ENCODE measurements at places on chromosomes 11 and 22.

DNA sequence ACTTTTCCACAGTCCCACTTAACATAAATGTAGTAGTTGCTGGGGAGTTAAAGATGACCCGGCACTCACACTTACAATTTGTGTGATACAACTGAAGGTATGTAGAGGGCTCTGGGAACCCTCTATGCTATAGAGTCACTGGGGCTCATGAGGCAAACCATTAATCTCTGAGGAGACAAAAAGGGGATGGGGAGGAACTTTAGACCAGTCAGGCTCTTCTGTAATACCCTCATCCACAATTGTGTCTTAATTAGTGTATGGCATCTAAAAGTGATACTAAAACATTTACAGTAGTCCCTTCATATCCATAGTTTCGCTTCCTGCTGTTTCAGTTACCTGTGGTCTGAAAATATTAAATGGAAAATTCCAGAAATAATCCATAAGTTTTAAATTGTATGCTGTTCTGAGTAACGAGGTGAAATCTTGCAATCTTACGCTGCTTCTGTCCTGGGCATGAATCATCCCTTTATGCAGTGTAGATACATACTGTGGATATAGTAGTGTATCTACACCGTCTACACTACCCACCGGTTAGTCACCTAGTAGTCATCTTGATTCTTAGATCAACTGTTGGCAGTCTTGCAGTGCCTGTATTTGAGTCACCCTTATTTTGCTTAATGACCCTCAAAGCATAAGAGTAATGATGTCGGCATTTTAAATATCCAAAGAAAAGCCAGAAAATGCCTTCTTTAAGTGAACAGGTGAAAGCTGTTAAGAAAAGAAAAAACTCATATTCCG lies 12.2 kb downstream of the CBL start:
- no peak for DNase-seq

DNA sequence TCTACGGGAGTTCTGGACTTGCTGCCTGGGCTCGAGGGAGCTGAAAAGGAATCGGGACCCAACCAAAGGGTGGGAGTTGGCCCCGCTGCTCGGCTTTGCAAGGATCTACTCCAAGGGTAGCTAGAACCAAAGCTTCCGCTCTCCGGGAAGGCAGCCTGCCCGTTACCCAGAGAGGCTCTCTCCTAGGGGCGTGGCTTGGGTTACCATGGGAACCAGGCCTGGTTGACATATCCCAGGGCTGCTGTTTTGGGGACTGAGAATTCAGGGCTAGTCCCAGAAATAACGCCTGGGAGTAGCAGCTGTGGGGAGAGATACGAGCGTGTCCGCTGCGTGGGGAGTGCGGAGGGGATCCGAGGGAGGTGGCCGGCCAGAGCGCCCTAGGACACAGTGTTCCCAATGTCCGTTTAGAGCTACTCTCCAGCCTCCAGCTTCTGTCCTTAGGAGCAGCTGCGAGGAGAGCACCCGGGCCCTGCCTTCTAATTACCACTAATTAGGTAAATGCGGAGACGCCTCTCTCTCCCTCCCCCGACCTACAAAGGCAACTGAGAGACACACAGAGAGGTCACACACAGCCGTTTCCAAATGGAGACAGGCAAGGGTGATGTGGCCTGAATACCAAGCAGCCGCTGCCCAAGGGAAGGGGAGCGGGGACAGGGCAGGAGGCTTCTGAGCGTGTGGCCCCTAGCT lies 141.6 kb upstream of the CADM1 start:
- DNase-seq, result no peak

DNA sequence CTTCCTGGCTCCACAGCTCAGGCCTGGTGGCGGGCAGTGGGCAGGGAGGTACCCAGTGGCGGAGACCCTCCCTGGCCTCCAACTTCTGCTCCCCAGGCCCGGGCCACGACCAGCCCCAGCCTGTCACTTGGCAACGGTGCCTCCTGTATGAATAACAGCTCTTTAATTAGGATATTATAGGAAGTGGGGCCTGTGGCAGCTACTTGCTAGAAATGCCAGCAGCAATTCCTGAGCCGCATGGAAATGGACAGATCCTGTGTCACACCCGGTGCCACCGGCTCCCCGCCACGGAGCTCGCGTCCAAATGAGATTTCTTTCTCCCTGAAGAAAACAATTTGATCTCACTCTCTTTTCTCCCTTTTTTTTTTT lies 104.5 kb downstream of the CHST1 start:
- no peak for DNase-seq

- DNase-seq, result no peak
These were observed 42.1 kb downstream of the PAMR1 start for GRCh38 chr11:35483131-35483820.

DNA sequence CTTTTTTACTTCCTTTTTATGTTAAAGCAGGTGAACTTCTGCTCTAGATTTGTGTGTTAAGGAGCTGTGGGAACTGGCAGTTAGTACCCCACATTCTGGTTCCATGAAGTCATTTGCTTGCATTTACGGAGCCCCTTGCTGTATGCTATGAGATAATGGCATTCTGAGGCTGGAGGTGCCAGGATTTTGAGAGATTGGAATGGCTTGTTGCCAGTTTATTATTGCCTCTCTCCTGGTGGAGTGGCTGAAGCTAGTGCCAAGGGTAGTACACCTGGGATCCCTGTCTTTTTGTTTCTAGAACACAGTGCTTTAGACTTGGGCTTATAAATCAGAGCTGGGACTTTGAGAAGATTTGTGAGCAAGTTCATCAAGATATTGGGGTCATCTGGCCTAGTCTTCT lies 73.8 kb downstream of the STIM1 start:
- DNase-seq, result no peak

DNA sequence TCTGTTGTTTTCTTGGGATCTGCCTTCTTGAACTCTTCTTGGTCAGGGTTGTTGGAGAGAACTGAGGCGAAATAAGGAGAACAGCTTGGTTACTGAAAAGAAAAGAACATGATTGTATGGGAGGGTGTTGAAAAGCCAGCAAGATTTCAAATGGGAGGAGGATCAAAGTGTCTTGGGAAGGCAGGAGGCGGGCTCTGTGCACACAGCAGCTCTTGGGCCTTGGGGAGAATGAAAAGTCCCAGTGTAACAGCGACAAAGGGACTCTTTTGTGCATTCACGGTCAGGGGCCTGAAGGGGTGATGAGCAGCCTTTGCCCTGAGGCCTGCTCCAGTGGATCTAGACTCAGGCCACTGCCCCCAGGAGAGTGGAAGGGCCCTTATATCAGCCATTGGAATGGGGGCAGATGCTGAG lies 135.4 kb downstream of the ADAMTS15 start:
- no peak for DNase-seq

- no peak for DNase-seq
These were observed 4.6 kb downstream of the CDPF1 start for GRCh38 chr22:46245511-46245910.

- no peak for DNase-seq
These were observed 10.8 kb upstream of the C11orf96 start for GRCh38 chr11:43931717-43932039.

- DNase-seq, result no peak
These were observed 75.3 kb downstream of the ARFGAP2 start for GRCh38 chr11:47101406-47101805.

DNA sequence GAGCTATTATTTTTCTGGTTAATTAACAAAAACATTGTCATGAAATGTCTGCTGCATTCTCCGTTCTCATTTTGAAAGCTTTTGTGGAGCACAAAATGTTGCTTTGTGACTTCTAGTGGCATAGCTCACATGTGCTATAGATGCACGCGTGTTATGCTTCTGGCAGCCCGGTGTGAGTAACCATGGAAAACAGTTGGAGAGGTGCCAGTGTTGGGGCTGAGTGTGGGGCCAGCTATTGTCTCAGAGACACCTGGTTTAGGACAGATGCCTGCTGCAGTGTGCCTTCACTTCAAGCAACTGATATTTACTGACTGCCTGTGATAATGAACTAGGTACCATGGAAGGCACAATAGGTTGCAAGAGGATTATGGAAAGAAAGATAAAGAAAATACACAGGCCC lies 760.6 kb downstream of the NTM start:
- no peak for DNase-seq

DNA sequence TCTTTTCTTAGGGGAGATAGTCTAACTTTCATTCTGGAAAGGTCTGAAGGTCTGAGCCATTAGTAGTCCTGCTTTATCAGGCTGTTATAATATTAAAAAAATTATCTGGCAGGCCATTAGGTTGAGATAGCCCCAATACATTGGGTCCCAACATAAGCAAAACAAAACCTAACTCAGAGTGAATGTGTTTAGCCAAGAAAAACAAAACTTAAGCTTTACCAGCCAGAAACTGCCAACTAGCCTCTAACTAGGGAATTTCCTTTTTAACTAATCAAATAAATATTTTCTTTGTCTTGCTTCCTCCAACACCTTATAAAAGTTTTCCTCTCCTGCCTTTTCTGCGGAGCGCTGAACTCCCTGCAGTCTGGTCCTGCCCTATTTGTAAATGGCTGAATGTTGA lies 1137.7 kb upstream of the CNTN5 start:
- DNase-seq, result no peak

DNA sequence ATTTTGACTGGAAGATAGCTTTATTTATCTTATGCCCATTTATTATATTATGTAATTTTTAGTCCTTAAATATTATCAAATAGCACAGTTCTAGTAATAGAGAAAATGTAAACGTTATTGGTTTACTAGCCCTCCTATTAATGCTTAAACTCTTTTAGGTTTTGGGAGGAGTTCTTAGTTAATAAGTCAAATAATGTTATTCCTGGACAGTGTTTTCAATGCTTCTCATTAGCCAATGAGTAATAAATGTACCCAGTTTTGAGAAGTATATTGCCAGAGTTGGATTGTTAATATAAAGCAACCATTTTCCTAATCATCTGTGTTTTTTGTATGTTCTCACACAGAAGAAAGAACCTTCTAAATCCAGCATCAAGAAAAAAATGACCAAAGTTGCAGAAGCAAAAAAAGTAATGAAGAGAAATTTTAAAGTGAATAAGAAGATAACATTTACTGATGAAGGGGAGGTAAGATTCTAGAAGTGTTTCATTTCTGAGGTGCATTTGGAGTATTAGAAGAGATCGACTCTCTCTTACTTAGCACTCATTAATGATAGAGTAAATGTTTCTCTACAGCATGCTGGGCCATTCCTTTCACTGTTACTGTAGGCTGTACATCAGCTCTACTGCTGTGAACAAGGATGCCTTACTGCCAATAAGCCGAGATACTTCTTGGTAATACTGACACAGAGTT lies 173.4 kb downstream of the DDX10 start:
- DNase-seq, result no peak

GRCh38 chr11:60872961-60873524 lies 5.7 kb downstream of the ZP1 start:
- DNase-seq, result no peak

DNA sequence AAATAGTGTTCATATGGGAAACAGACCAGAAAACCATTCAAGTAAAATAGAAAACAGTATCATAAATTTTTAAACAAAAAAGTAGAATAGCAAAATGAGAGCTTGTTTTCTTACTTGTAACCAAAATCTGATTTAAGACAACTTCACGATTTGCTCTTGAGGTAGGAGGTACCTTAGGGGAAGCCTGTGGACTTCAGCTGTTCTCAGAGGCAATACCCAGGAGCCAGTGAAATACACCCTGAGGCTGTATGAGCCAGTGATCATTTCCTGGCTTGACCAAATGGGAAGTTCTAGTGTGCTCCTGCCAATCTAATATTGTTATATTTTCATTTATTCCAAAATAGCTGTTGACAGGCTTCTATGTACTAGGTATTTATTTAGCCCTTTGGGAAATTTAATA lies 104.8 kb downstream of the ARHGAP42 start:
- no peak for DNase-seq

- DNase-seq, result no peak
These were observed 10.2 kb downstream of the GLB1L2 start for GRCh38 chr11:134341805-134342571.

- no peak for DNase-seq
These were observed 559.8 kb downstream of the NELL1 start for GRCh38 chr11:21229224-21229623.

- DNase-seq, result no peak
These were observed 5.4 kb upstream of the IGLL5 start for GRCh38 chr22:22882033-22882717.

GRCh38 chr11:45266676-45267020 lies 19.5 kb downstream of the SYT13 start:
- DNase-seq, result no peak

DNA sequence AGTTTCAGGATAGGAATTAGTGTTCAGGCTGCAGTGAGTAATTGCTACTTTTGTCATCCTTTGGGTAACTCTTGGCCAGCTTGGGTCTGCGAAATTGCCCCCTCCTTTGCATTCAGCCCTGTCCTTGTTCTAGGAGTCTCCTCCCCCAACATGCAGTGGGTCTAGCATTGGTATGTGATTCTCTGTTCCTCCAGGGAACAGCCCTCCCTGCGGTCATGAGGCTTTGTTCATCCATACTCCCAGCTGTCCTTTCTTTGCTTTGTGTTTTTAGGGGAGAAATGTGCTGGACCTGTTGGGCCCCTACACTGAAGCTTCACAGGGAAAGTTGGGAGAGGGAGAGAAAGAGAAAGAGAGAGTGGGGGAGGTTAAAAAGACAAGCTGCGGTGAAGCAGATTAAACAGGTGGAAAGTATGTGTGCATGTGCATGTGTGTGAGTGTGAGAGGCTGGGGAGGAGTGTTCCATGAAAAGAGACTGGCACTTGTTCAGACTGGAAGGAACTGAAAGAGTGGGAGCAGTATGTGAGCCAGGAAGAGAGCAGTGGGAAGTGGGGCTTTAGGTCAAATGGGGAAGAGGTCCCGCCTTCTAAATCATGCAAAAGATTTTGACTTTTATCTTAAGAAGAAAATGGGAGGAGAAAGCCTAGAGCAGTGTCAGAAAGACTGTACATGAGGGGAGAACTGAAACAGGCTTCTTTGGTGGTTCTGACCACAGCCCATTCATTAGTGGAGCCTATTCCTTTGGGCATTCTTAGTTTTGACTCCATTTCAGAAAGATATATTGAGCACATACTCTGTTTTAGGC lies 17.9 kb upstream of the SESN3 start:
- no peak for DNase-seq

DNA sequence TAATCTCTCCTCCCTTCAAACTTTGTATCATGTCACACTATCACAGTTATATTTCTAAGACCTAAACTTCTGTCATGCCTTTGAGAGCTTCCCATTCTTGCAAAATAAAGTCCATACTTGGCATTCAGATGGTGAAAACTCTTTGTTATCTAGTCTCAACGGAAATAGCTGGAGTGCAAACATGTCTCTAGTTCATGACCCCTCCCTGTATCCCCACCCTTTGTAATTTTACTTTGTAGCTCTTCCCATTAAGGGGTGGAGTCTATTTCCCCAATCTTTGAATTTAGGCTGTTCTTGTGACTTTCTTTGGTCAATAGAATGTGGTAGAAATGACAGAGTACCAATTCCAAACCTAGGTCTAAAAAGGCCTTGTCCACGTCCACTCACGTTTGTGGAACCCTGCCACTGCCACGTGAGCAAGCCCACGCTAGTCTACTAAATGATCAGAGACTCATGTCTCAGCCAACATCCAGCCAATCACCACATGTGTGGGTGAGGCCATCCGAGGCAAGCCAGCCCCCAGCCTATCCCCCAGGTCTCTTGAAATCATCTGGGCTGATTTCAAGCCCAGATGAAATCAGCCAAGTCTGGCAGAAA lies 23.4 kb downstream of the SLN start:
- no peak for DNase-seq

All from activated naive CD8-positive, alpha-beta T cell treated with anti-CD3 and anti-CD28 coated beads, Interleukin-2, amount 10 ng/mL, durations not matched to agents 7 days and 5 days (primary cell).